Stimulated activated CD4-positive, alpha-beta T cell treated with anti-CD3 and anti-CD28 coated beads, Interleukin-15, amount 100 ng/mL, for 1 hour (primary cell): ENCODE measurements at places on chromosomes 3 and 15.

GRCh38 chr3:186354100-186354499 lies 7.9 kb downstream of the DGKG start:
- DNase-seq, result no peak

DNA sequence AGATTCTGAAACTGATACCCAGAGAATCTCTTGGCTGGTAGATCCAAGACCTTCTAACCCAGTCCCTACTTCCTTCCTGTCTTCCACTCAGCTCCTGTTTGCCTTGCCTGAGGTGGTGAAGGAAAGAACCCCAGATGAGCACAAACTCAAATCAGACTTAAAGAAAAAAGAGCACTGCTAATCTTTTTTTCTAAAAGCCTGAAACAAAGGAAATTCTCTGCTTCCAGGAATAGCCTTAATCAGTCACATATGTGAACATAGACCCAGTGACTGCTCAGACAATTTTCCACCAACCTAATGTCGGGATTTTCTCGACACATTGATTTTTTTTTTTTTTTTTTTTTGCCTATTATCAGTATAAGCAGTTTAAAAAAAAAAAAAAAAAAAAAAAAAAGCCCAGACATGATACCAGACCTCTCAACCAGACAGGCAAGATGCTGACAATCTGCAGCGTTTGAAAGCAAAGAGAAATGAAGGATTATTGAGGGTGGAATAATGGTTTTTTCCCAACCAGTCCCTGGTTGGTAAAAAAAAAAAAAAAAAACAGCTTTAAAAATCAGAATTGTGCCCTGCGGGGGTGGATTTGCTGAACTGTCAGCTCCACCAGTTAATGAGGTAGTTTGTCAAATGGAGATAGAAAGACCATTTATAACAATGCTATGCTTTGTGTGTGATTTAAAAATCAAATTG lies 256.8 kb upstream of the RARB start:
- DNase-seq, result no peak

DNA sequence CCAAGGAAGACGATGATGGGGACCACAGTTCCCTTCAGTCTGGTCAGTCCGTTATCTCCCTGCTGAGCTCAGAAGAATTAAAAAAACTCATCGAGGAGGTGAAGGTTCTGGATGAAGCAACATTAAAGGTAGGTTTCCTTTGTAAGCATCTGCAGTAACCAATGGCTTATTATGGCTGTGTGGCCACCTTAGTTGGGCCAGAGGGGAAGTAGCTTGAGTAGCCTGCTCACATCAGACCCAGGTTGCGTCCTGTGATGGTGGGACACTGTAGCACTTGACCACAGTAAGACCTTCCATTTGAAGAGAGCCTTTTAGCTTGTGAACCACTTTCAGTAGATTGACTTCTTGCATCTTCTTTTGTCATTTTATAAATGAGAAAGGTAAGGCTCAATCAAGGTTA lies 22.6 kb downstream of the STARD5 start:
- no peak for DNase-seq

- no peak for DNase-seq
These were observed 14.8 kb upstream of the IL1RAP start for GRCh38 chr3:190499122-190499521.

GRCh38 chr15:47553947-47554346 lies 163.4 kb upstream of the SEMA6D start:
- no peak for DNase-seq

- DNase-seq, result no peak
These were observed 1.5 kb downstream of the ZNF639 start for GRCh38 chr3:179324270-179324754.

DNA sequence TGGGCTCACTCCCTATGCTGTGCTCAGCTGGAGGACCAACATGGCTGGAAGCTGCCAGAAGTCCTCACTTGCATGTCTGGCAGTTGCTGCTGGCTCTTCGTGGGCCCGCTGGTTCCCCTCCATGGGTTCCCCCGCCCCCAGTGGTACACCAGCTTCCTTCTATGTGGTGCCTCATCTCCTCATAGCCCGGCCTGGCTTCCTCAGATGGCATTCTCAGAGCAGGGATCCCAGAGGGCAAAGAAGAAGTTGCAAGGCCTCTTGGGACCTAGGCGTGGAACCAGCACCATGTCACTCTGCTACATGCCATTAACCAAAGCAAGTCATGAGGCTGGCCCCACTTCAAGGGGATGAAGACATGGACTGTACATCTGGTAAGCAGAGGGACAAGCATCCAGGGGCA lies 2.9 kb upstream of the CFAP92 start:
- no peak for DNase-seq

- DNase-seq, result no peak
These were observed 402.1 kb upstream of the MCTP2 start for GRCh38 chr15:93829115-93829870.

GRCh38 chr3:62144482-62144881 lies 228.9 kb downstream of the FEZF2 start:
- DNase-seq, result no peak

- no peak for DNase-seq
These were observed 619.3 kb downstream of the SI start for GRCh38 chr3:164458986-164459385.
